ENCODE measurements at places on chromosomes 11 and 22.

DNA sequence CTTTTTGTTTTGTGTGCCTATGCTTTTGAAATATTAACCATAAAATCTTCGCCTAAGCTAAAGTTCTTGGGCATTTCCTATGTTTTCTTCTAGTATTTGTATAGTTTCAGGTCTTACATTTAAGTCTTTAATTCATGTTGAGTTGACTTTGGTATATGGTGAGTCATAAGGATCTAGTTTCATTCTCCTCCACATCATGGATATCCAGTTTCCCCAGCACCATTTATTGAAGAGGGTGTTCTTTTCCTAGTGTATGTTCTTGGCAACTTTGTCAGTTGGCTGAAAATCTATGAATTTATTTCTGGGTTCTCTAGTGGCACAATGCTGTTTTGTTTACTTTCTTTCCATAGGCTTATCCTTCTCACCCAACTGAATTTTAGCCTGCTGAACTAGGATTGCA, 49.0 kb downstream of the CTSC start:
- DNase-seq: no peak

- no peak for DNase-seq
Observed at GRCh38 chr22:46788441-46789172, 26.2 kb downstream of the TBC1D22A start.

- DNase-seq: no peak
Observed at GRCh38 chr11:75635066-75635862, 33.6 kb downstream of the MAP6 start.

GRCh38 chr22:49721211-49721763, 106.4 kb downstream of the BRD1 start:
- no peak for DNase-seq

GRCh38 chr11:124748481-124749343, 3.3 kb downstream of the VSIG2 start:
- no peak for DNase-seq

DNA sequence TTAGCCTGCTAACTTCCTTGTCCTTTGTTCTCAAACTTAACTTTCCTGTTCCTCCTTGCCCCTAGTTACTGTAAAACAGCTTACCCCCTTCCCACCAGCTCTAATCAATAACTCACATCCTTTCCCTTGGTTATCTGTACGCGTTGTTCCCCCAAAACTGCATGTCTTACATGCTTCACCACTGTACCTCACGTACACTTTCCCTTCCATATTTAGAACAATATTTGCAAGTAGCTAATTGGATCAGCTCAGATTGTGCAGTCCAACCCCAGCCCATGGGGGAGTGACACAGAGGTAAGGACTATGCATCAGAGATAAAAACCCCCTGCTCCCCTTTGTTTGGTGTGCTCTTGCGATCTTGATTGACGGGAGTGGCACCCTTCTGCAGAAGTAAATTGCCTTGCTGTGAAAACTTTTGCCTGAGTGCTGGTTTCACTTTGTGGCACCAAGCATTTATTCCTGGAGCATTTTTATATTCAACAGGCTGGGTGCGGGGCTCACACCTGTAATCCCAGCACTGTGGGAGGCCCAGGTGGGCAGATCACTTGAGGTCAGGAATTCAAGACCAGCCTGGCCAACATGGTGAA, 30.9 kb downstream of the MIF start:
- DNase-seq: no peak

DNA sequence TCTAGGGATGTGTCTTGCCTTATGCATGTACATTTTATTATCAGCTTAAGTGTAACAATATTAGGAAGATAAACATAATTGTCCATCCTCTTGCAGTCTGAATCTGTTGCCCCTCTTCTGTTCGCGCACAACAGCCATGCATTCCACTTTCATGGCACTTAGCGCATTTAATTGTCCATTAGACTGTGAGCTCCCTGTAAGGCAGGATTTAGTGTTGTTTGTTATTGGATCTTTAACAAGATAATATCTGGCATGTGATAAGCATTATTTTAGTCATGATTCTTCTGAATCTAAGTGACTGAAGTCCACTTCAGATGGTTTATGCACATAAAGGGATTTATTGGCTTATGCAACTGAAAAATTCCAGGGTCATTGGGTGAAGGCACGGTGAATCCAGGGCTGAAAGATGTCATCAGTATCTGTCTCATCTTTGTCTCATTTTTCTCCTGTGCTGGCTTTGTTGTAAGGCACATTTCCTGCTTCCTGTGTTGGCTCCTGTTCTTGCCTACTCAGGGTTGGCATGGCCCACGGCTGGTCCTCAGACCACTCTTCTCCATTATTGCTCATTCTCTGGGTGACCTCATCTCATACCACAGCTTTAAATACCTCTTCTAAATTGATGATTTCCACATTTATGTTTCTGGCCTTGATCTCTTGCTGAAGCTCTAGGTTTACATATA, 37.6 kb downstream of the ATXN10 start:
- no peak for DNase-seq

DNA sequence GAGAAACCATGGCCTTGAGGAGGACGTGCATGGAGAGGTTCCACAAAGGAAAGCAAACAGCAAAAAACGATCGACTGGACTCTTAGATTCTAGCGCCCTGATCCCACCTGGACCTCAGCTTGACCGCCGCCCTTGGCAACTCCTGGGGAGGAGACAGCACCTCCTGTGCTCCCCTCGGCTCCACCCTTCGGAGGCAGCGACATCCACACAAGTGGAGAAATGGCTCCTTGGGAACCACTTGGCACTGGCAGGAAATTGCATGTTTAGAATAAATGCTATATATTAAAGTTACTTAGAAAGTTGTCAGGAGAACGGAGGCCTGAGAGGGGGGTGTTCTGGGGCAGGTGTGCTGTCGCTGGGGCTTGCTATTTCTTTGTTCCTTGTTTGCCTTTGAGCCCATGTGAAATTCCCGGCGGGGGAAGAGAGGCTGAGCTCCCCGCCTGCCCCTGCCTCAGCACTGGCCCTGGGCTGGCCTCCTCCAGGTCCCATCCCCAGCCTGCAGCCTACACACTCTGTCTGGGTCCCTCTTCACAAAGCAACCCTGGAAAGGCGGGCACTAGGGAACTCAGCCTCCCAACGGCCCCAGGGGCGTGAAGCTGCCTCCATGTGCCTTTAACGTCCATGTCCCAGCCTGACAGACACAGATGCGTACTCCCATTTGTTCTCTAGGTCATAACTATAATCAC, 395.3 kb downstream of the BRD1 start:
- DNase-seq: no peak

GRCh38 chr22:30870451-30871345, 97.9 kb downstream of the MORC2 start:
- DNase-seq: peak; percentile 32

- no peak for DNase-seq
Observed at GRCh38 chr22:39493759-39494158, 8.3 kb upstream of the MIEF1 start.

GRCh38 chr11:62223095-62223494, 14.6 kb downstream of the SCGB2A1 start:
- DNase-seq: no peak

DNA sequence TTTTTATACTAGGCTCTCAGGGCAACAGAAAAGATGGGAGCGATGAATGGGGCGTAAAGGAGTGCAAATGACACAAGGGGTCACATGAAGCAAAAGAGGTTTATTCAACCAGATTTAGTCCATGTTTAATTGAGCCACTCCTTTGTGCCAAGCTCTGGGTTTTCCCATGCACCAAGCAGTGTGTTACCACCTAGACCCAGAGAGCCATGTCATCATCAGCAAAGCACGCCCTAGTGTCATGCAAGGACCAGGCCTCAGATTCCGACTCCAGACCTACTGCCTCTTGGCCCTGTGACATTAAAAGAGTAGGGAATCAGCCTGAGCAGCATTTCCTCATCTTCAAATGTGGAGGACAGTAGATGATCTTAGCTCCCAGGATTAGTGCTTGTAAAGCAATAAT, 1.1 kb upstream of the IGLL5 start:
- no peak for DNase-seq

- DNase-seq: peak; percentile 41
Observed at GRCh38 chr11:88552379-88553062, 215.0 kb upstream of the CTSC start.

DNA sequence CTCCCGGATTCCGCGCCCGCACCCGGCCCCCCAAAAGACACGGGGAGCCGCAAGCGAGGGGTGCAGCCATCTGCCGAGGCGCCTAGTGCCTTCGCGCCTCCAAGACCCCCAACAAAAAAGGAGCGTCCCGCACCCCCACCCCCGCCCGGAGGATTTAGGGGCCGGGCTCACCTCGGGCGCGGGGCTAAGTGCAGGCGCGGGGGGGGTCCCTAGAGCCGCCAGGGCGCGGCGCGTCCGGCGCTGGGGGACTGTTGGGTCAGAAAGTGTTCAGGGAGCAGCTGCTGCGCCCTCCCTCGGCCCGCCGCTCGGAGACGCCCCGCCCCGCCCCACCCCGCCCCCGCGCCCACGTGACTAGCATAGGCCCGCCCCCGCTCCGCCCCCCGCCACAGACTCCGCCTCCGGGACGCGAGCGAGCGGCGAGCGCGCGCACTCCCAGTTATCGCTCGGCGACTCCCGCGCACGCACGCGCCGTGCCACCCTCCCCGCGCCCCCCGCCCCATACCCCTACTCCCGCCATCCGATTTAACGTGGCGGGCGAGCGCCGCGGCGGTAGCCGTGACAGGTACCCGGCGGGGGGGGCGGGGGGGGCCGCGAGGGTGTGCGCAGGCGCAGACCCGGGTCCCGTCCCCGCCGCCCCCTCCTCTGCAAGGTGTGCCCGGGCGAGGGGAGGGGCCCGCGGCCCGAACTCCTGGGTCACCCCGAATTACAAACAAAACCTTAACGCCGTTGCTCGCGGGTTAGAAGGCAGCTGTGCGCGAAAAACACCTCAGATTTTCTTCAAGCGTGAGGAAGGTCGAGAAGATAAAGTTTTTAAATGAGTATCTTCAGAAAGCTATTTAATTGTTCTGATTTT, 56.2 kb downstream of the KCNJ4 start:
- DNase-seq: peak; percentile 95
